Neural progenitor cell (in vitro differentiated cells): ENCODE measurements at places on chromosomes 1 and 21.

GRCh38 chr1:88061492-88062177 is 622.4 kb upstream of the PKN2 start:
- DNase-seq: peak; percentile 76

DNA sequence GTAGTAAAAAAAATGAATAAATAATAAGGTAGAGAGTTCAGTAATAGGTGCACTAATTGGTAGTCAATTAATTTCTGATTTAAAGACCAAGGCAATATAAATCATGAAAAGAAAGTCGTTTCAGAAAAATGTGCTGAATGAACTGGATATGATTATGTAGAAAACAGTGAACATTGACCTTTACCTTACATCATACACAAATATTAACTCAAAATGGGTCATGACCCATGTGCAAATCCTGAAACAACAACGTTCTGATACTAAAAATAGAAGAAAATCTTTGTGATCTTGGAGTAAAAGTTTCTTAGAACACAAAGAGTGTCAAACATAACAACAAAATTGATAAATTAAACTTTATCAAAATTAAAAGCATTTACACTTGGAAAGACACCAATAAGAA is 39.1 kb downstream of the COL11A1 start:
- no peak for DNase-seq

DNA sequence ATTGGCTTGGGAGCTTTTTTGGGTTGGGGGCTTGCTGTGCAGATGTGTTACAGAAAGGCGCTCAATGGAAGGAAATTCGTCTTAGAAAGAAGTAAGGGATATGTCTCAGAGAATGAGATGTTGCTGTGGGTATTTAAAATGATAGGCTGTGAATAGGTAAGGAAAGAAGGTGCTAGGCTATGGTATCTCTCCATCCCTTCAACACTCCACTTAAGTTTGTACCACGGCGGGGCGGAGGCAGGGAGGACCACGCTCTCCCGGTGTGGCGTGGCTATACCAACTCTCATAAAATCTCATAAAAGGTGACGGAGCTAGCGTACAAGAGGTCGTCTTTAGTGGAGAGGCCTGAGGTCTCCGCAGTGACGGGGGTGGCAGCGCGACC is 305 bp upstream of the RPS6KC1 start:
- DNase-seq: no peak

DNA sequence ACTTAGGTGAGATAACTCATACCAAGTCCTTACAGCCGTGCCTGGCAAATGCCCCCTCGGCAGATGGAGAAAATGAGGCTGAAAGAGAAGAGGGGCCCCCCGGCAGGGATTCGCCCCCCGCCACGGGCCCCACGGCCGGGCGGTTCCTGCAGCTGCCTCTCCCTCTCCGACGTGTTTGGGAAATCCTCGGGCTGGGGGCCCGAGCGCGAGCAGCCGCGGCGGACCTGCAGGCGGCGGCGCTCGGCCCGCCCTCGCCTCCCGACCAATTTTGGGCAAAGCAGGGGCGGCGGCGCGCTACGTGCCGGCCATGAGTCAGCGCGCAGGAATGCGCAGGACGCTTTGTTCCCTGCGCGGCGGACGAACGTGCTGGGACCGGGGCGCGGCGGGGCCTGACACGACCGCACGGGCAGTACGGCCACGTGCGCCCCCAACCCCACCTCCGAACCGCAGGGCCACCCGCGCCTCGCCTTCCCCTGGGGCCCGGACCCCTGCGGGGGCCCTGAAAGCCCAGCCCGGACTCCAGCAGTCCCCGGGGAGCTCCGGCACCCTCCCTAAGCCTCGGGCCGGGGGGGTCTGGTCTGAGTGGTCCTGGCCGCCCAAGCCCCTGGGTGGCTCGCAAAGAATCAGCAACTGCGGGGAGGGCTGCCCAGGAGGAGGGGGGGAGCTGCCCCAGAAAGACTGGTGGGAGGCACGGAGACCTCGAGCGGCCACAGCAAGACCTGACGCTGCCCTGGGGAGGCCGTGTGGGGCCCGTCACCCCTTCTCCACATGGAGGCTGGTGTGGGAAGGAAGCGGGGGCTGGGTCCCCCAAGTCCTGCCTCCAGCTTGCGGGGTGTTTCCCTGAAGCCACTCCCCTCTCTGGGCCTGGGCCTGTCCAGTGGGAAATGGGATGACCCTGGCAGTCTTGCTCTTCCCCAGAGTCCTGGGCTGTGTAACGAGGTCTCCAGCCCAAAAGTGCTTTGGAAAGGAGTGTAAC is 11.9 kb upstream of the EDN2 start:
- peak; percentile 96 for DNase-seq

DNA sequence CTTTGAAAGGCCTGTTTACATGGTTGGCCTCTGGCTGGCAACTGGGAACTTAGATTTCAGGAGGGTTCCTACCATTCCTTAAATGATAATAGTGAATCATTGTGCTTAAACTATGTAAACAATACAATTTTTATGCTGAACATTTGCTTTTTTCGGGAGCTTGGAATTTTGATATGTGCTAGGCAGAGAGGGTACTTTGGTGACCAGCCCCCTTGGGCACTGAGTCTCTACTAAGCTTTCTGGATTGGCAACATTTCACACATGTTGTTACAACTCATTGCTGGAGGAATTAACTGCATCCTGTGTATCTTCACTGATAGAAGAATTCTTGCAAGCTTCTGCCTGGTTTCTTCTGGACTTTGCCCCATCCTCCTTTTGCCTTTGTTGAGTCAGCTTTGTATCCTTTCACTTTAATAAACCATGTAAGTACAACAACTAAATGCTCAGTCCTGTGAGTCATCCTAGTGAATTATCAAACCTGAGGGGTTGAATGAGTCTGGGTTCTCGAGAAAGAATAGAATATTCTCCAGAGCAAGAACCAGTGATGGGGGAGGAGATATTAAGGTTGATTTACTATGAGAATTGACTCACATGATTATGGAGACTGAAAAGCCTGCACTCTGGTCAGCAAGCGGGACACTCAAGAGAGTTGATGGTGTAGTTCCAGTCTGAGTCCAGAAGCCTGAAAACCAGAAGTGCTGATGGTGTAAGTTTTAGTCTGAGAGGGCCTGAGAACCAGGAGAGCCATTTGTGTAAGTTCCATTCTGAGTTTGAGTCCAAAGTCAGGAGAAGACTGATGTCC is 3.1 kb upstream of the SLC16A4 start:
- DNase-seq: no peak

DNA sequence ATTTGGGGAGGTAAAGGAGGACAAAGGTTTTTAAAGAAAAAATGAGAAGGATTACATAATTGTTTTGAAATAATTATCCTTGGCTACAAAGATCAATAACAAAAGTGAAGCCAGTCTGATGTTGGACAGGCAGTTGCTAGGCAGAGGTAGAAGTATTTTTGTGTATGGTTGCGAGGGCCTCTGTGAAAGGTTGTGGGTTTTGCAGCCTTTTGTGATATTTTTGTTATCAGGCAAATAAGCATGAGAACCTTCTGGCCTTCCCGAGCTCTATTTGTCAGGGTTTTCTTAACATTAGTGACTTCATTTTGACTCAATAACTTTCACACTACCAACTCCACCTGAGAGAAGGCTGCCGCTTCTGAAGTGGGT is 39.2 kb downstream of the CAPN9 start:
- DNase-seq: no peak

- DNase-seq: peak; percentile 4
Observed at GRCh38 chr21:22728091-22728490, 1729.9 kb downstream of the NCAM2 start.

DNA sequence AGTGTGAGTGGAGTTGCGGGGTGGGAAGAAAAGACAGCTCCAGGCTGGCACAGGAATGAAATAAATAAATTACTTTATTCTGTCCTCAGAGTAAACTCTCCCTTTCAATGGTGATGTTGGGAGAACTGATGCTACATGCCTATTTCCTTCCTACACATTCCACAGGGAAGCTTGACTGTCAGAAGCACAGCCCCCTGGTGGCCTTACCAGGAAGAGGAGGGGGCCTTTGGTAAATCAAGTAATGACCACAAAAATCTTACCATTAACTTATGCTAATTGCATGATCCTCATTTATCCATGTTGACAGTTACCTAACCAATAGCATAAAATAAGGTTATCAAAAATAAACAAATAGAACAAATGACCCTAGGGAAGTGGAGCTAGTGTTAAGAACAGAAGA is 605.0 kb upstream of the PKN2 start:
- DNase-seq: peak; percentile 74

- no peak for DNase-seq
Observed at GRCh38 chr1:67634396-67634935, 50.5 kb upstream of the GADD45A start.

GRCh38 chr1:56187405-56187804 is 392.0 kb downstream of the PLPP3 start:
- DNase-seq: no peak

DNA sequence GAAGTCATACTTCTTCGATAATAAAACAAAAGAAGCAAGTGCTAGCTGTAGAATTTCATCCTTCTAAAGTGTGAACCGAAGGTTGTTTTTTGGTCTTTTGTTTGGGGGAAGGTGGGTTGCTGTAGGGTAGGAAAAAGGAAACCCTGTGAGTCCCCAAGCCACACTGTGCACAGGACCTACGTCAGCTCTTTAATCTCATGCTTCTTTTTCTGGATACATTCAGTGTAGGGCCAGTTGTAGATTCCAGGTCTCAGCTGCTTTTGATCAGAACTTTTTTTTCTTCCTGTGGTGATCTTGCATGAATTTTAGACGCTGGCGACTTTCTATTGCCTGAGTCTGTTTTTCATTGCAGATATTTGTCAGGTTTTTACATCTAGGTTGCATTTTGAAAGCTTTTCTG is 40.2 kb downstream of the BCL9 start:
- no peak for DNase-seq

DNA sequence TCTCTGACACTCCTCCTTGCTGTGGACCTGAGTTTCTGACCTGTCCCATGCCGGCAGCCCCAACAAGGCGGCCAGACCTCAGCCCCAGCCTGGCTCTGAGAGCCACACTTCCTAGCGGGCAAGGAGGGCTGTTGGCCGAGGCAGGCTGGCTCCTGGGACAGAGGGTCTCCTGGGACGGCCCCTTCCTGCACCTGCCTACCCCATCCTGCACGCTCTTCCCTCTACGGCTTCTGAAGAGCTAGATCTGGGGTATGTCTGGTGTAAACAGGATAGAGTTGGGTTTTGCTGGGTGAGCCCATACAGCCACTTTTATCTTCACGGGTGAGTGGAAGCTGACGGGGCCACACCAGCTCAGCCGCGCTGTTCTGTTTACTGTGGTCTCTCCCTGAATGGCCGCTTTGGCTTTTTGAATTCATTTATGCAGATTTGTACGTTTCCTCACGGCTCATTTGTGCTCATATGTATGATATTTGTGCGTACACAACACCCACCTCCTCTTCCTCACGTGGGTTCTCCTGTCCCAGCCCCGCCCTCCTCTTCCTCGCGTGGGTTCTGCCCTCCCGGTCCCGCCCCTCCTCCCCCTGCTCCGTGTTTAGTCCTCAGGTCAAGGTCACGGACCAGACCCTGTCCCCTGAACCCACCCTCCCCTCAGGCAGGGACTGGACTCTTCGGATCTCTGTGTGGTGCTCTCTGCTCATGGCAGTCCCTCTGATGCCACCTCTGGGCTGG is 34.7 kb upstream of the POFUT2 start:
- DNase-seq: no peak

DNA sequence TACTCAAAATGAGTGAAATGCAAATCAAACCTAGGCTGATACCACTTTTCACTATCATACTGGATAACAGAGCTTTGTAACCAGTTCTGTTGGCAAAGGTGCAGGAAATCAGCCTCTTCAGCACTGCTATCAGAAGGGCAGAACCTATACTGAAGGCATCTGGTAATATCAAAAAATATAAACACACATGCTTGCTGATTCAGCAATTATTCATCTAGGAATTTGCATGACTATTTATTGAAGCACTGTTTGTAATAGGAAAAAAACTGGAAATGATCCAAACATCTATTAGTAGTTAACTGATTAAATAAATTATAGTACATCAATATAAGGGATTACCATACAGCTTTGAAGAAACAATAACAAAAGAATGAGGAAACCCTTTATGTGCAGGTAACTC is 21.4 kb downstream of the ARHGAP29 start:
- no peak for DNase-seq

DNA sequence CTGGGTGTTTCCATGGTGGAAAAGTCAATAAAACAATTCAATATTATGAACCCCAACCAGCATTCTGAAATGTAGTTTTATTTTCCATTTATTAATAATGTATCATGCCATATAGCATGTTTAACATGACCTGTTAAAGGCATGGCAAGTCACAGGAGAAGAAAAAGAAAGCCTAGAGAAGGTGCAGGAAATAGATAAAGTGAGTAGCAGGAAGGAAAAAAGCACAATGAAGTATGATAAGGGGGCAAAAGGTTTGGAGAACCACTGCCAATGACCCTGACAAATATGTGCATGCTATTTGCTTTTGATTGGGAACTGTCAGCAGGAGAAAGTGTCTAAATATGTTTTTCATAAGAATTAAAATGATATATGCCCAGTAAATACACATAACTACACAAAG is 85.6 kb downstream of the HMCN1 start:
- no peak for DNase-seq

DNA sequence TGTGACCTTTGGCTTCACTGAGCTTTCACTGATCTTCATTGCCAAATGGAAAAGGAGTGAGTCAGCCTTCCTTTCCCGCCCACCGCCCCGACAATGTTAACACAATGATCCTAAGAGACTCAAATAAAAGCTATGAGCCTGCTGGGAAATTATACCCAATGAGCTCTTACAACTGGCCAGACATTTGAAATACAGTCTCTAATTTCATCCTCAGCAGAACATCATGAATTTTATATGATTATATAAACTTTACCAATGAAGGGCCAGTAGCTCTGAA is 252.5 kb downstream of the SIPA1L2 start:
- DNase-seq: no peak

DNA sequence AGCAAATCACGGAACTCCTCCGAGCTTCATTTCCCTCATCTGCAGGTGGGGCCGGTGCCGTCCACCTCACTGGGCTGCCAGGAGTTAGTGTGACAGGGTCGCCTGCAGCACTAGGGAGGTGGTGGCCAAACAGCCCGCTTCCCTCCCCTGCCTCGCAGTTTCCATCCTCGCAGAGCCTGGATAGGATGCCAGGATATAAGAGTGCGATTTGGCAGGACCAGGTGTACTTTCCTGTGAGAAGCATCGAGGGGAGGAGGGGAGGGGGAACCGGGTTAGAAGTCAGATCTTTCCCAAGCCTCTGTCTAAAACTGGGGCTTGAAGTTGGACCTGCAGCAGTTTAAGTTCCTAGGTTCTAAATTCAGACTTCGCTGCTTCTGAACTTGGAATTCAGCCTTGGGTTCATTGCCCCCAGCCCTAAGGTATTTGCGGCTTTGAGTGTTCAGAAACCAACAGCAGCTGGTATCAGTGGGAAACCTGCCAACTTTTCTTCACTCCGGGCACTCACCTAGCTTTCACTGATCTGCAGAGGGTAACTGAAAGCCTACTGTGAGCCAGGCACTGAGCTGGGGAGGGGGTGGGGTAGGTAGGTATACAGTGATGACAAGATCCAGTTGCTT is 1.7 kb upstream of the JUN start:
- DNase-seq: peak; percentile 30

DNA sequence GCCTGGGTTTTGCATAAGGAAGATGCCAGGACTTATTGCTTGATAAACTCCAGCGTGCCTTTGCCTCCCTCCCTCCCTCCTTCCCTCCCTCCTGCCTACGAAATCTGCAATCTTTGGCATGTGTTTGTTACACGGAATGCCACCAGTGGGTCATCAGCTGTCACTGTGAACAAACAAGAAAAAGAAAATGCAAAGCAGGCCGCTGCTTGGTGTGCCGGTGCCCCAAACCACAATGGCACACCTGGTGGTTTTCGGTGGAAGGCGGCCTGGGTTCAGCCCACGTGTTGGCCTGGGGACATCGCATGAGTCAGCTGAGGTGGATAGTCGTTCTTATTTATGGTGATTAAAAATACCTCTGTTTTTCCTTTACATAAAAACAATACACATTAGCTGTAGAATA is 16.3 kb upstream of the IFNLR1 start:
- DNase-seq: no peak
